ENCODE measurements at places on chromosomes 1 and 21. TPM values are rescaled to one million over a fixed set of nuclear protein-coding genes. Genes with fewer than 3 reads are reported as not detected.

The ZNF691 gene
- 20.8 TPM for total RNA-seq

DNA sequence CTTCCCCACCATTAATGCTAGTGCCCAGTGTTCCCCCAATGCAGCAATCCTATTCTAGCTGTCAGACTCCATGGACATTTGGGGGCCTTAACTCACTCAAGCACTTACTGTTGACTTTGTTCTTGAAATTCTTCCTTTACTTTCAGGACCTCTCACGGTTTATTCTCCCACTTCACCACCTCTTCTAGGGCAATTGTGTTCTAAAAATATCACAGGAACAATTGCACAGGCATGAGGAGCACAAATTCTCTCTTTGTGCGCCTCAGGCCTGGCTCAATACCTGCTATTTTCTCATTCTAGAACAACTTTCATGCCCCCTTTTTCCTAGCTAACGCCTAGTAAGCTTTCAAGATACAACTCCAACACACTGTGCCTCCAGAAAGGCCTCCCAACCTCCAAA, 7.3 kb downstream of the MAB21L3 start:
- no peak for DNase-seq

The VAV3 gene
- total RNA-seq: 1.1 TPM

The CDCA8 gene
- total RNA-seq: 49.3 TPM

DNA sequence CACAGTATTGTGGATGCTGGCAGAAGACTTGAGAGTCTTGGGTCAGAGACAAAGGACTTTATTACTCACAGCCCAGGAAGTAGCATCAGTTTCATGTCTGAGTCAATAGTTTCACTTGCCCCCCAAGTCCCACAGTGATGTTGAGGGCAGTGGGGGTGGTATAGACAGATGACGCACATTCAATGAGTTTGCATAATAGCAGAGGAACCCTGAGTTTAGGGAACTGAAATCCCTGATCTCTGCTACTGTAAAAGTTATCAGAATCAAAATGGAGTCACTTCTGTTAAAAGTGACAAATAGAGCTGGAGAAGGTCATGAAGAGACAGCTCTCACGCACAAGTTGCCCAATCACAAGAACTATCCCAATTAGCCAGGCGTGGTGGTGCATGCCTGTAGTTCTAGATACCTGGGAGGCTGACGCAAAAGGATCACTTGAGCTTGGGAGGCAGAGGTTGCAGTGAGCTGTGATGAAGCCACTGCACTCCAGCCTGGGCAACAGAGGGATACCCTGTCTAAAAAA, 11.5 kb upstream of the HCRTR1 start:
- DNase-seq: no peak

- no peak for DNase-seq
These were observed 16.1 kb upstream of the DYRK1A start for GRCh38 chr21:37350472-37350871.

- no peak for DNase-seq
These were observed 19.8 kb downstream of the ERRFI1 start for GRCh38 chr1:8006037-8006963.

GRCh38 chr1:114263343-114263742, 109.7 kb upstream of the SYT6 start:
- DNase-seq: no peak

- no peak for DNase-seq
These were observed 310.2 kb upstream of the AJAP1 start for GRCh38 chr1:4344065-4344732.

DNA sequence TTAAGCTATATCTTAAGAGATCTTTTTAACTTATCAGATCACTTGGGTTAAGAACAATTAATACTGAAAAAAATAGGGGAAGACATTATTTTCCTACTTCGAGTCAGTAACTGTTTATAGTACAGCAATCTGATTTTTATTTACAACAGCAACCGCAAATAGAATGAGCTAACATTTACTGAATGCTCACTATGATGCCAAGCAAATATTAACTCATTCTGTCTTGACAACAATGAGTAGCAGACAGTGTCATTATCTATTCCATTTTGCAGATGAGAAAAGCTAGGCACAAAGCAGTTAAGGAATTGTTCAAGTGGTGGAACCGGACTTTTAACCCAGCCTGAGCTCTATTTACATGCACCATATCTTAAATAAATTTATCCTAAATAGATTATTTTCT, 273.7 kb downstream of the NTNG1 start:
- no peak for DNase-seq

The LMOD1 gene
- 0.37 TPM for total RNA-seq
